Testis (tissue), 5 donors: ENCODE measurements at places on chromosomes 7 and 10.

DNA sequence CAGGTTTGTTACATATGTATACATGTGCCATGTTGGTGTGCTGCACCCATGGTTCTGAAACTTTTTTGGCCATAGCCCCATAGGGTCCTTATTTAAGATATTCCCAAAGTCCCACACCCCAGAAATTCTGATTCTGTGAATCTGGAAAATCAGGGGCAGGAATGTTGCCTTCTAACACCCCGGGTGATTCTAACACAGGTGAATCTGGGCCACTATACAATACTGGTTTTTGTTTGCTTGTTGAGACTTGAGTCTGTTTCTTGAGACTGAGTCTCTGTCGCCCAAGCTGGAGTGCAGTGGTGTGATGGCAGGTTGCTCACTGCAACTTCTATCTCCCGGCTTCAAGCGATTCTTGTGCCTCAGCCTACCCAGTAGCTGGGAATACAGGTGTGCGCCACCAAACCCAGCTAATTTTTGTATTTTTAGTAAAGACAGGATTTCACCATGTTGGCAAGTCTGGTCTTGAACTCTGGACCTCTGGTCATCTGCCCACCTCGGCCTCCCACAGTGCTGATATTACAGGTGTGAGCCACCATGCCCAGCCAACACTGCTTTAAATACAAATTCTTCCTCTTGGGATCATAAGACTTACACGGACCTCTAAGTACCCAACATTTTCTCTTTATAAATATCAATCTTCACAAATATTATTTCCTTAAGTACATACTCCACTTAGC, 16.9 kb upstream of the PHYH start:
- DNase-seq: no peak

DNA sequence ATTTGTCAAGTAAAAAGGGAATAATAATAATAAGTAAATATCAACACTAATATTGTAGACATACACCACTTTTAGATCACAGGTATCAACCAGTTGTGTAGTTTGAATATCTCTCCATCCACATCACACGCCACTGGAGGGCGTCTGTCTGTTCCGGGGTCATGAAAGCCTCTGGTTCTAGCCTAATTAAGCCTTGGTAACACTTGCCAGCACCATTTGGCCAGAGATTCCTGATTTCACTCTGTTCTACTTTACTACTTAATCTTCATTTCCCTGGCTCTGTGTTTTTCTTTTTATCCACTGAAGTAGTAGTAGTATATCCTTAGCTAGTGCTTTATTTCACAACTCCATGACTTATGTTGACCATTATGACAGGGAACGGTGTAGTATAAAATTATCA, 285.6 kb upstream of the POM121L12 start:
- peak; percentile 73 for DNase-seq

DNA sequence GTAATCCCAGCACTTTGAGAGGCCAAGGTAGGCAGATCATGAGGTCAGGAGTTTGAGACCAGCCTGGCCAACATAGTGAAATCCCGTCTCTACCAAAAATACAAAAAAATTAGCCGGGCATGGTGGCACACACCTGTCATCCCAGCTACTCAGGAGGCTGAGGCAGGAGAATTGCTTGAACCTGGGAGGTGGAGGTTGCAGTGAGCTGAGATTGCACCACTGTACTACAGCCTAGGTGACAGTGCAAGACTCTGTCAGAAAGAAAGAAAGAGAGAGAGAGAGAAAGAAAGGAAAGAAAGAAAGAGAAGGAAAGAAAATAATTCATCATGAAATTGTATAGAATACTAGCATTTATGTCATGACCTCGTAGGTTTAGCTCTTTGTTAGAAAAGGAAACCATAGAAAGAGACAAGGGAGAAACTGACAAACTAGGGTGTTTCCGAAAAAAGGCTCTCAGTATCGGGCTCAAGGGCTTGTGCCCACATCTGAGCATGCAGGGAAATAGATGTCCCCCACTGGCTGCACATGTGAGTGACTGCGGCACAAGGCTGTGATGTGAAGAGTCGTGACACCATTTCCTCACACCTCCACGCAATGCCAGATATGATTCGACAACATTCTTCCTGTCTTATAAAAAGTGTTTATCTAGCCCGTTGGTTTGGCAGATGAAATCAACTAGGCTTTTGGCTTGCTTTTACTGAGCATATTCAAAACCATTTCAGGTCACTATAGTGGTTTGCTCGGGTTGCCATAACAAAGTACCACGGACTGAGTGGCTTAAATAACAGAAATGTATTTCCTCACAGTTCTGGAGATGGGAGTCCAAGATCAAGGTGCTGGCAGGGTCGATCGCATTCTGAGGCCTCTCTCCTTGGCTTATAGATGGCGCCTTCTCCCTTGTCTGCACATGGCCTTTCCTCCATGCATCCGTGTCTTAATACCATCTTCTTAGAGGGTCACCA, 2.0 kb downstream of the SRGN start:
- DNase-seq: no peak

- DNase-seq: no peak
Observed at GRCh38 chr7:74306004-74306729, 17.0 kb downstream of the CLIP2 start.

DNA sequence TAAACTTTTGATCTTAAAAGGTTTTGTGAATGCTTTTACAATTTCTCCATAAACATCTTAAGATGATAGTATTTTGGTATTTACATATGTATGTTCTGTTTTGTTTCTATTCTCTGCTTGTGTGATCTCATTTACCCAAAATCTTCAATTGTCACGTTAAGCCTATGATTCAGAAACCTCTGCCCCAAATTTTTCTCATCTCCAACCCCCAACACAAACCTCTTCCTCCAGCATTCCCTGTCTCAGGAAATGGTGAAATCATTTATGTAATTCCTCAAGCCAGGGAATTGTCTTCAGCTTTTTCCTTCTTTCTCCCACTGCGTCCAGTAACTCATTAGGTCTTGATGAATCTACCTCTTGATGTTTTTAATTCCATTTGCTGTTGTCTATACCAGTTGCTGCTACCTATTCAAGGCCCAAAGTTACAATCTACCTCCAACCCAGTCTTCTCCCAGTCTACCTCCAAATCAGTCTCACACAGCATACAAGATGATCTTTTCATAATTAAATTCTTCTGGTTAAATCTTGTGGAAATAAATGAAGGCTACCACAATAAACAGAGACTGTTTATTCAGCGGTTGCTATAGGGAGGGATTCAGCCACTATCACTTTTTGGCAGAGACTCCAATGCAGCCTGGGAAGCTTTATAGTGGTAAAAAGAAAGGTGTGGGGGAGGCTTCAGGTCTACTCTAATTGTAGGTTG, 5.8 kb downstream of the CFAP69 start:
- DNase-seq: no peak

- no peak for DNase-seq
Observed at GRCh38 chr7:100175296-100175935, 1.8 kb downstream of the GPC2 start.
